GM04503 (cell line): ENCODE measurements at places on chromosomes 13 and 19.

GRCh38 chr13:95708391-95708774 is 31.4 kb downstream of the DNAJC3 start:
- no peak for DNase-seq

DNA sequence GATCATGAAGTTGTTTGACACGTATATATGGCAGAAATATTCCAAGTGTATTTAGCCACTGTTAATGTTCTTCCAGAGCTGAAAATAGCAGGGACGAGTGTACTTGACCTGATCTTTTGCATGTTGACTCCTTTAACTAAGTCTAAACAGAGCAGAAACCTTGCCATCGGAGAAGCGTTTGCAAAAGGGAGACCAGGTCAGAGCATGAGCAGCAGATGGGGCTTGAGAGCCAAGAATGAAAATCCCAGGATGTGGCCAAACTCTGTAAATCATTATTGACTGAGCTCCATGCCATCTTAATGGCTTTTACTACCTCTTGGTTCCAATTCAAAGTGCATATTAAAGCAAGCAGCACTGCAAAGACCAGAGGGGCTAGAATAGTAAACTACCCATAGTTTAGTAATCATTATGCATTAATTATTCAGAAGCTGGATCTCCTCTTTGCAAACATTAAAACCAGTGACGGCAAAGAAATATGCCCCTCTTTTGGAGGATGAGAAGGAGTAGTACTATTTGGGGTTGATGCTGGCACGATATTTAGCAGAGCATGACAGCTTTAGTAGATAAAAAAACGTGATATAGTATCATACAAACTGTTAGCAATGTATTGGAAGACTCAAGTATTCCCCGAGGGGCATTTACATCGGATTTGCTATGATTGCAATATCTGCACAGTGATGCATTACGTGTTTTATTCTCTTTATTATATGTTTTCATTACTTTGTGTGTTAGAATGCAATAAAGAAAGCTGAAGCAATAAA is 55.7 kb downstream of the FAM216B start:
- no peak for DNase-seq

GRCh38 chr13:38804536-38804935 is 117.7 kb downstream of the FREM2 start:
- DNase-seq = no peak

DNA sequence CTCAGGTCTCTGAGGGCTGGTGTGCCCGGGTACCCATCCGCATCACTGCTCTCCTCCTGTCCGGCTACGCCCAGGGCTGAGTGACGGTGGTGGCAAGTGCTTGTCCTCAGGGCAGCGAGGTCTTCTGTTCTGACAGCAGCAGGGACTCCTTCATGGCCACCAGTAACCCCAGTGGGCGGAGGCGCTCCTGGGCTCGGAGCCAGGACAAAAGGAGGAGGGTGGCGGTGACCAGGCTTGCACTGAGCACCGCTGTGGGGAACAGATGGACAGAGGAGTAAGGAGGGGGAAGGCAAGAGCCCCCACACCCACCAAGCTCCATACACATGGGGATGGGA is 5.8 kb downstream of the CD320 start:
- DNase-seq = no peak

DNA sequence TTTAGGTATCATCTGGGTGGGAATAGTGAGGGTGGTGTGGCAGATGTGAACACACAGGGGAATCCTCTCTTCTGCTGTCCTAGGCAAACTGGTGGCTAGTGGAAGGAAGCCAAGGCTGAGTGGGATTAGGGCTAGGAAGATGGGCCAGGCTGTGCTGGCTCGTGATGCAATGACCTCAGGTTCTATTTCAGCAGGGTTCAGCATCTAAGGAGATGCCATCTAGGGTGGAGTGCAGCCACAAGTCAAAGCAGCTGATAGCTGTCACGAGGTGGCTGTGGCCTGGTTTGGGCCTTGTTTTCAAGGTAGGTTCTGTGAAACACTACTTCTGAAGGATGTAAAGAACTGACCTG is 21.6 kb downstream of the ARL11 start:
- no peak for DNase-seq

DNA sequence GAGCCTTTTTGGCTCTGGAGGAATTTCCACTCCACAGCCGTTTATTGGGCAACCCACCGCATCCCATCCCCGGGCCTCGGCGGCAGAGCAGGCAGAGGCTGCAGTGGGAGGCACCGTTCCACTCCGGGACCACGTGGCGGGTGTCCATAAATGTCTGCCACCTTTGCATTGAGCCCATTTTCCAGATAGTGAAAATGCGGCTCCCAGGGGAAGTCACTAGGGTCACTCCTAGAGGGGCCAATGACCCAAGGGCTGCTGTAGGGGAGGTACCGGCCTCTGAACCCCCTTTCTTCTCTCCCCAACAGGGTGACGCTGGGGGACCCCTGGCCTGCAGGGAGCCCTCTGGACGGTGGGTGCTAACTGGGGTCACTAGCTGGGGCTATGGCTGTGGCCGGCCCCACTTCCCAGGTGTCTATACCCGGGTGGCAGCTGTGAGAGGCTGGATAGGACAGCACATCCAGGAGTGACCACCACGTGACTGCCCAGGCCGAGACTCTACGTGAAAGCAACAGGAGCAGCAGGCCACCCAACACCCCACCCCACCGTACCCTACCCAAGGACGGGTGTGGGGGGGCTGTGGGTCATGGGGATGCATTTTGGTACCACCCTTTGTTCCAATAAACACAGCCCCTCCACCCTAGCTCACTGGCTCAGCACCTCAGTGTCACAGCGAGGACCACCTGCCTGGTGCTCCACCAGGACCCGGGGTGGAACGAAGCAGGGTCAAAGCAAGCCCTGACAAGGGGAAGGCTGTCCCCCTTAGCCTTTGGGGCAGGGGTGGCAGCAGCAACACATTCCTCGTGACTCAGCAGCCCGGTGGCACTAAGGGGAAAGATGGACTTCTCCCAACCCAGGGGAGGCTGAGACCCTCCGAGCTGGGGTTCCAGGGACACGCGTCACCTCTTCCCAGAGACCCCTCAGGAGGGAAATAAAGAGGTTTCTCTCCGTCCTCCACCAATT is 1.5 kb downstream of the TIMM13 start:
- no peak for DNase-seq

GRCh38 chr13:67042556-67042955 is 187.6 kb downstream of the PCDH9 start:
- DNase-seq = no peak

GRCh38 chr13:79287939-79288795 is 117.9 kb downstream of the RBM26 start:
- no peak for DNase-seq

DNA sequence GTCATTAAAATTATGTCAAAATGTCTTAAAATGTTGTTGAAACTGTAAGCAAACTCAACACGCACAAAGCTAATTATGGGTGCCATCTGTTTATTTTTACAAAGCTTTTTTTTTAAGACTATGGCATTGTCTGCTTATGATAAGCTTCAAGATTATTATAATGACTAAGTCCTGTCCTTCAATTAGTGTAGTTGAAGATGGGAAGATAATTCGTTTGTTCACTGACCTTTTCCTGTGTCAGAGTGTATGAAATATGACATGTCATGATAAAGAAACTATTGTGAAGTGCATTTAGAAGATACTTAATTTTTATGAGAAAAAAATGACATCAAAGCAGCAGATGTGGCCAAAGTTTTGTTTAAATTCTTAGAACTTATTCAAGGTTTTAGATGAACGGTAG is 211.3 kb downstream of the PCCA start:
- DNase-seq = no peak

DNA sequence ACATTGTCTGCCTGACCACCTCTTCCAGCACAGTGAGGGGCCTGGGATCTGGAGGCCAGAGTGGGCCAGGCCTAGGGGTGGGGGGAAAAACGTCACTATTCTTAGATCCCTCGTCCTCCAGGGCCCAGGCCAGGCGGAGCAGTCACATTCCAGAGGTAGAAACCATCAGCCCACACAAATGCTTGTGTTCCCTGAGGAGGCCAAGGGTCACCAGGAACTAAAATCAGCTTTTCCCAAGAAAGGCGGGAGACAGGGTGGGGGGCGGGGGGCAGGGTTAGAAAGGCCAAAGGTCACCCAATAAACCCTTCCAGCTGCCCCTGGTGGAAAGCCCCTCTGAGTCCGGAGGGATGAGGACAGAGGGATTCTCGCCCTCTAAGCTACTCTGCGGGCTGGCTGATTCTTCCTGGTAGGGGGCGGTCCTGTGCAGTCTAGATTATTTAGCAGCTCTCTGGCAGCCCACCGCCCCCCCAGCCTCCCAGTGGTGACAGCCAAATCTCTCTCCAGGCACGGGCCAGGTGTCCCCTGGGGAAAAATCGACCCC is 23.5 kb upstream of the CCL25 start:
- no peak for DNase-seq

DNA sequence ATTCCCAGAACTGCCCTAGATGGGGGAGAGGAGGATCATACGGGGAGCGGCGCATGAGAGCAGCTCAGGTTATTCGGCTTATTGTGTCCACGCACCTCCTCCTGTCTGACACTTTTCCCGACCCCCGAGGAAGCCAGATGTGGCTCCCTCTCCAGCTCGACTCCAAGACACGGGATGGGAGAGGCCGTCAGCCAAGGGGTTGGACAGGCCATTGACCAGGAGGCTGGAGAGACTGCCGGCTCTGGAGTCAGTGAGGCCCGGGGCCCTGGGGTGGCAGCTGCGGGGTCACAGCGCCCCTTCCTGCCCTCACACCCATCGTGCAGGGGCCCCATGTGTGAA is 2.9 kb downstream of the DMKN start:
- DNase-seq = no peak

DNA sequence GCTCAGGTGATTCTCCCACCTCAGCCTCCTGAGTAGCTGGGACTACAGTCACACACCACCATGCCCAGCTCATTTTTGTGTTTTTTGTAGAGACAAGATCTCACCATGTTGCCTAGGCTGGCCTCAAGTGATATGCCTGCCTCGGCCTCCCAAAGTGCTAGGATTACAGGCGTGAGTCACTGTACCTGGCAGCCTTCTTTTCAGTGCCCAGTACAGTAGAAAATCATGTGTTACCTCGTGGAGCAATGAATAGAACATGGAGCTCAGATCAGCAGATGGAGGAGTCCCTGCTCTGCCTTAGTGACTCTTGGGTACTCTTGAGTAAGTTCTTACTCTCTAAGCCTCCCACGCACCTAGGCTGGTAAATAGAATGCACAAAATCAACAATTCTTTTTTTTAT is 44.7 kb downstream of the THSD1 start:
- no peak for DNase-seq

DNA sequence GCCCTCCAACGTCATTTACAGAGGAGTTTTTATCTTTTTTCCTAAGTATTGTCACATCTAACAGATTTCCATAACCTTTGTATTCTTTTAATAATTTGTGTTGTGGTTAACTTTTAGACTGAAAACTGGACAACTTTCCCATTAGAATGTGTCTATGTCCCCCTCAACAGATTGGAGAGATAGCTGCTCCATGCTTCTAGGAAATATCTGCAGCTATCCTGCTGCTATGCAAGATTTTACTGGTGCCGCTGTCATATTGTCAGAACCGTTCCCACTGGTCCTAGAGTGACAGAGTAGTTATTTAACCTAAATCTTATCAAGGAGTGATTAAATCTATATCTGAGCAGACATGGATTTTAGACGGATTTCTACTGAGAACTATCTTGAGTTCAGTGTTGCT is 130.0 kb downstream of the MAB21L1 start:
- DNase-seq = no peak

GRCh38 chr19:50341091-50341564 is 12.0 kb upstream of the KCNC3 start:
- DNase-seq = no peak

GRCh38 chr13:33637978-33638743 is 179.8 kb upstream of the RFC3 start:
- DNase-seq = peak; percentile 36

DNA sequence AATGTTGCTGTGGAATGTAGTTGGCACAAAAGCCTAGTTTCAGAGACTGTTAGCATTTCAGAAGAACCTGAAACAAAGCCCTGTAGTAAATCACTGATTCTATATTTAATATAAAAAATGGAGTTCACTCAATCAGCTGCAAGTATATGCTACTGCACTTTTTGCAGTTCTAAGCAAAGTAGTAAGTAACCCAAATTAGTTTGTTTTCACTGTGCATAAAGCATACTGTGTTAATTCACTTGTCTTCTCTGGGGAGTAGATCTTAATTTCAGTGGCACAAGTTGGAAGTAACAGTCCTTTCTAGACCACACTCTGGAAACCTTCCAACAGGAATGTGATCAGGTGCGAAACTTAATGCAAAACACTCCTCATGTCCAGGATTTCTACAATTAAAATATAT is 139.3 kb downstream of the DACH1 start:
- no peak for DNase-seq

- no peak for DNase-seq
These were observed 1.3 kb downstream of the KLF16 start for GRCh38 chr19:1862068-1862423.

DNA sequence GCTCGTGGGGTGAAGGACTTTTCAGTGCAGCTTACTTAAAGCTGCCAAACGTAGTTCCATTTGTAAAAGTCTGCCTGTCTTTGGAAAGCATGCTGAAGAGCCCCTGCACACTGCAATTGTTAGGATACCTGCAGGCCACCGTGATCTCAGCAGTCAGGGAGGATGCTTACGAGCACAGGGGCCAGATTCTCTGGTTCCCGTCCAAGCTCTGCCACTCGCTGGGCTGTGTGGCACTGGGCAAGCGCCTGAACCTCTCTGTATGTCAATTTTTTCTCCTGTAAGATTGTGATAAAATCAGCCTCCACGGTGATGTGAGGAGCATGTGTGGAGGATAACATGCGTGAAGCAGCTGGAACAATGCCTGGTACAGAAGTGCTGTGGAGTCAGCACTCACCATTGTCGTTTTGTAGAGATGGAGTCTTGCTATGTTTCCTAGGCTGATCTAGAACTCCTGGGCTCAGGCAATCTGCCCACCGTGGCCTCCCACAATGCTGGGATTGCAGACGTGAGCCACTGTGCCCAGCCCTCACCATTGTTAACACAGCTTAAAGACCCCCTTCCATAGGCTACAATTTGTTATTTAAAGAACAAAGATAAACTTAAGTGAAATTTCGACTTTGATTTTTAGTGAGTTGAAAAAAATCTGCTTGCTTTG is 3.5 kb downstream of the ADPRHL1 start:
- no peak for DNase-seq

DNA sequence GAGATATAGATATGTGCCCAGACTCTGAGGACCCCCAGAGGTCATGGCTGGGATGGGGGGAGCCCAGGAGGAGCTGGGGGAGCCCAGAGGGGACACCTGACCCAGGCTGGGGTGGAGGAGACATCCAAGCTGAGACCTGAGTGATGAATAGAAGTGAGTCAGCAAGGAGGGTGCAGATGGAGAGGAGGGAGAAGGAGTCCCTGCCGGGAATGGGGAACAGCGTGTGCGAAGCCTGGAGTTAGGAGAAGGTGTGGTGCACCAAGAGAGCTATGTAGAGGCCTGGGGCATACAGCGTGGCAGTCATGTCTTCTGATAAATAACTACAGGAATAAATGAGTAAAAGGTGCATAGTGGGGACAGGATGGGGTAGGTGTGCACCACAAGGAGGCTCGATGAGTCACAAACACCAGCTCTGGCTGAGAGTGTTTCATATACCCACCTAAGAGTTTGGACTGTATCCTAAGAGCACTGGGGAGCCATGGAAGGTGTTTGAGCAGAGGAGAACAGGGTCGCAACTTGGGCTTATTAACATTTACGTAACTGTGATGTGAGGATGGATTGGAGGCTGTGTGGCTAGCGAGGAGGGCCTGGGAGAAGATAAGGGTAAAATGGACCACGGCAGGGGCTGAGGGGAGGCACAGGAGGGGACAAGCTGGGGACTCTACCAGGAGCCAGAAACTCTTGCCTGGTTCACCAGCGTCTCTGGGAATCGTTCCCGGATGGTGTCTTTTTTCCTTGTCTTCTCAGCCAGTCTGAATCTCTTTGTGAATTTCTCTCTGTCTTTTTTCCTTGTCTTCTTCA is 1.4 kb downstream of the CEACAM18 start:
- DNase-seq = no peak

GRCh38 chr13:111900390-111901131 is 166.4 kb upstream of the SOX1 start:
- DNase-seq = no peak
